ENCODE measurements at places on chromosomes 13 and 19.

DNA sequence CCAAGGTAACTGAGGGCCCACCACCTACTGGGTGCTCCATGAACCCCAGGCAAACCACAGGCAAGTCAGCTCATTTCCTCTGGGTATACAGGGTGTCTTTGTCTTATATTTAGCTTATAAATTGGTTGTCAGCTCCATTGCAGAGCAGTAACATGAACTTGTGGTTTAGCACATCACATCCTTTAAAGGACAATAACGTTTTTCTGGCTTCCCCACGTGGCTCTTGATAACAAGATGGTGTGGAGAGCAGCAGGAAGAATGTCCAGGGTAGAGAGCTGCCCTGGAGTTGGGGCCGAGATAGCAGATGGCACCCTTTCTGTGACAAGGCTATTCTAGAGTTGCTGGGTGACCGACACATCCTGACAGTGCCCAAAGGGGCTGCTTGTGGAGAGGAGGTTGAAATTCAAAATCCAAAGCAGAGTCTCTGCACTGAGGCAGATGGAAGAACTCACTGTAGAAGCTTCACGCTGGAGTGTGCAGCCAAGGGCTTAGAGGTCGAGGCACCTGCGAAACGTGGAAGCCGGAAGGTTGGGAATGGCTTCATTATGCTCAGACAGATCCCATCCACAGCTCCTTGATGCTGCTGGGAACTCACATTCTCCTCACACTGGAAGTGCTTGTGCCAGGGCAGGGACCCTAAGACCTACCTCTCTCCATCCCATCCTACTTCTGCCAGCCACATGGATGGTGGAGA, 133.0 kb upstream of the FRY start:
- no peak for DNase-seq

DNA sequence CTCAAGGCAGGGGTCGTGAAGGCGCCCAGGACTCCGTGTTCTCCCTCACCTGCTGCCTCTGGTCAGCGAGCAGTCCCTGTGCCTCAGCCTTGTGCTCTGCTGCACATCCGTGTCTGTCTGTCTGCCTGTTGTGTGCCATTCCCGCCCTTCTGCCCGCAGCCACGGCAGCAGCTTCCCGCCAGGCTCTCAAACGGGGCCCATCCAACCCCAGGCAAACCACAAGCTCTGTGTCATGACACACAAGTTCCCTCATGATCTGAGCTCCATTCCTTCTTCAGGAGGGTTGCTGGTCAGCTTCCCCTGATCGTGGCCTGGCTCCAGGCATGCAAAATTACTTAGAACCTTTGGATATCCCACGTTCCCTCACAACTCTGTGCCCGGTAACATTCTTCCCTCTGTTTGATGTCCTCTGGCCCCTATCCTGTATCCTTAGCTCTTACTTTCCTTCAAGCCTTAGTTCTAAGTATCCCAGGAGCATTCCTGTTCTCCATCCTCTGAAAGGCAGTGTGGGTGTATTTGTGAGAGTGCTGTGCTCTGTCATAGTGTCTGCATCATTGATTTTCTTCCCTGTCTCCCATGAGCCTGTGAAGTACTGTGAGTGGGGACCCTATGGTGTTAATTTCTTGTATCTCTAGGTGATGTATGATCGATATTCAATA, 3.2 kb downstream of the GPR183 start:
- peak; percentile 81 for DNase-seq

DNA sequence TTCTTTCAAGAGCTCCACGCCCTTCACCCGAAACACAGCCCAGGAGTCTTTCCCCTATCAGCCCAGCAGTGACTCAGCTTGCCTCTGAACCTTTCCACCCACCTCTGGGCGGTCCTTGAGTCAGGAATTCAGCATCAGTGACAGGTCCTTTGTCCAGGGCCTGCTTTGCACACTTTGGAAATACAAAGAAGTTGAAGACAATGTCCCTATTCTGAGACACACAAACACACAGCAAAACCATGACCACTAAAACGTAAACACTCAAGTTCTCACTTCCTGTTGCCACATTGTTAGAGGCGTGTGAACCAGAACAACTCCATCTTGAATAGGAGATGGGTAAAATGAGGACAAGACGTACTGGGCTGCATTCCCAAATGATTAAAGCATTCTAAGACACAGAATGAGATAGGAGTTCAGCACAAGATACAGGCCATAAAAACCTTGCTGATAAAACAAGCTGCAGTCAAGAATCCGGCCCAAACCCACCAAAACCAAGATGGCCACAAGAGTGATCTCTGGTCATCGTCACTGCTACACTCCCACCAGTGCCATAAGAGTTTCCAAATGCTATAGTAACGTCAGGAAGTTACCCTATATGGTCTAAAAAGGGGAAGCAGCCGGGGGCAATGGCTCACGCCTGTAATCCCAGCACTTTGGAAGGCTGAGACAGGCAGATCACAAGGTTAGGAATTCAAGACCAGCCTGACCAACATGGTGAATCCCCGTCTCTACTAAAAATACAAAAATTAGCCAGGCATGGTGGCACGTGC, 49.2 kb upstream of the ATP12A start:
- DNase-seq: no peak

GRCh38 chr19:11345122-11345803, 805 bp downstream of the TMEM205 start:
- DNase-seq: no peak

DNA sequence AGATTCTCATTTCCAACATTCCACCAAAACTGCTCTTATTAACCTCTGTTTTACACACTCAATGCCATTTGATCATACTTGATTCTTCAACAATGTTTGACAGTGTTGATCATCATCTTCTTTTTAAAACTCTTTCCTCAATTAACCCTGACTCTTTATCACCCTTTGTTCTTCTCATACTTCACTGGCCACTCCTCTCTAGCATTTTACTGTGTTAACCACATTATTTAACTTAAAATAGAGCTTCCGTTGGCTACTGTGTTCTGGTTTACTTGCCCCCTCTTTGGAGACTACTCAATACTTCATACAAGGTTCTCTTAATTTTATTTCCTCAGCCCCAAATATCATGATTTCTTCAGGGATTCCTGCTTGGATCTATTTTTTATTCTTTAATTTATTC, 121.1 kb upstream of the SPRY2 start:
- DNase-seq: no peak

GRCh38 chr19:45124021-45124420, 31.0 kb downstream of the PPP1R37 start:
- no peak for DNase-seq
